ENCODE measurements at places on chromosomes 3 and 15.

DNA sequence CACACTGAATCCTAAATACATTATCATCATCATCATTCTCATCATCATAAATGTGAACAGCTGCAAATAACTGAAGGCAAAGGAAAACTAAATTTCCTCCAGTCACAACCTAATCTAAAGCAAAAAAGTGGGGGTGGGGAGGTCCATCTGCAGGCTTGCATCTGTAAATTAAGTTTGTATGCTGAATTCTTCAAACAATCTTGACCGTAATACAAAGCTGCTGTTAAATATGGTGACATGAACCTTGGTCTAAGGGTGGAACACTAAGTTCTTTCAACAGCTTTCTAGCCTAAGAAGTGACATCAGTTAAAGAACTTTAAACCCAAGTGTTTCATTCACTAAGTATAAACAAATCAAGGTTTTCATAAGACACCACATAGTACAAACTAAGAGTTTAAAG, 4.3 kb downstream of the LRRFIP2 start:
- DNase-seq, result no peak

DNA sequence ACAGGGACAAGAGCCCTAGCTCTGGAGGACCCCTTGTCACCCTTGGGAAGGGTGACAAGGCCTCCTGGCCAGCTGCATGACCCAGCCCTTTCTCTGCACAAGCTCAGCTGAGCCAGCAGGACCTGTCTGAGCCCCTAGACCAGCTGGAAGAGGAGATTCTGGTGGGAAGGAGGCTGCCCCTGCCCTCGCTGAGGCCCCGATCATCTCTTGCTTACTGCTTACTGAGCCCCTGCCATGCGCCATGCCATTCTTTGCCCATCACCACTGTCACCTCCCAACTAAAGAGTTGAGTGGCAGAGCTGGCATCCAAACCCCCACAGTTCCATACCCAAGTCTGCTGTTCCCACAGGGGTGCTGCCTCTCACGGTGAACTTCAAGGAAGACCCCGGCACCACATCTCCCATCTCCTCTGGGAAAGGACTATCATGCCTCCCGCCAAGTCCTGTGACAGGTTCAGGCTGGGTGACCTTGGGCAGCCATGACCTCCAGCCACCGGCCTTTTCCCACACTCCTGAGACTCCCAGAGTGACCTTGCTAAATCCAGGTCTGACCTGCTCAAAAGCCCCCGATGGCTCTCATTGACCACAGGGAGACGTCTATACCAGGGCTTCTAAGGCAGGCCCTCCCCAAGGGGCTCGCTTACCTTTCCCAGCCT, 34.0 kb downstream of the ACSBG1 start:
- no peak for DNase-seq

DNA sequence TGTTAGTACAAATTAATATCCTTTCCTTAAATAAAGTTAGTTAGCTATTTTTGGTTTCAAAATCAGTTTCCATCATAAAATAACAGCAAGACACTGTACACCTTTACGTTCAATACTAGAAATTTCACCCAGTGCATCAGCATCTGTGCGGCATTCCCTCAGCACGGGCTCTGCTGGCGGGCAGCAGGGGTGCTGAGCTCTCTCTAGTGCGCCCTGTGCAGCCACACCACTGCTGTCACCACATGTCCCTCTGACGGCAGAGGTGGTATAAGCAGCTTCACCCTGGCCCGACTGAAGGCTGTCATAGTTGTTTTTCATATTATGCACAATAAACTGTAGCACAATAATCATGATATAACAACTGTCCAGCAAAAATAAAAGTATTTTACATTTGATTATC, 35.4 kb downstream of the FAN1 start:
- DNase-seq, result no peak

DNA sequence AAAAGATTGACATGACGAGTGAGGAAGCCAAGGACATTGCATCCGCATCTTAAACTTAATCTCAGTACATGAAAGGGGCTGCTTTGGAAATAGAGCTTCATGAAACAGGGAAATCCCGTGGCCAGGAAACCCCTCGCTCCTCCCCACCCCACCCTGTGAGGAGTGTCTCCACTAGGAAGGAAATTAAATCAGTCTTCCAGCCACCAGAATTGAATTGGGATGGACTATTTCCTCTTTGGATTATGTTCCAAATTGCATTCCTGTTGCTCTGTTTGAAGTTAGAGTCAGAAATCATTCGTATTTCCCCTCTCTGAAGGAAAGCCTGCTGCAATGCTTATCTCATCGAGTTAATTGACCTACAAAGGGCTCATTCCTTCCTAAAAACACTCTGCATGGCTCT, 35.8 kb downstream of the CLDN11 start:
- no peak for DNase-seq

DNA sequence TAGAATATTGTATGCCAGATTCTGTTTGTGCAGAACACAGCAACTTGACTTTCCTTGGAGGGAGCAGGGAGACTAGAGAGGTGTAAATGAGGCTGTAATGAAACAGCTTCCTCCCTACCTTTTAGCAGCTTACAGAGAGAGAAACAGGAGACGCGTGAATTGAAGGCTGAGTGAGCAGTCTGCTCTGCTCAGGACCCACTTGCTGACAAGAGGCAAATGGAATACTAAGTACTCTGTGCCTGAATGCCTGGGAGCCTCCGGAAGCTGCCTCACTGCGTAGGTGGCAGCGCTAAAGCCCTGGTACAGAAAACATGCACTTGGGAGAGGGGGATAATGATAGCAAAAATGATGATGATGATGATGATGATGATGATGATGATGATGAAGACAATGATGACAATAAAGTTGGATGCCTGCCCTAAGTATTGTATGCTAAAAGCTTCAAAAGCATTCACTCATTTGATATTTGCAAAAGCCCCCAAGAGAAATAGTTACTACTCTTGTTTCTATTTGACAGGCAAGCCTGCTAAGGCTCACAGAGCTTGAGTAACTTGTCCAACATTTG, 548.9 kb downstream of the NTRK3 start:
- no peak for DNase-seq

GRCh38 chr15:77026501-77027110, 31.7 kb downstream of the PSTPIP1 start:
- no peak for DNase-seq

- DNase-seq, result no peak
Measured at GRCh38 chr15:70297465-70298058, 199.8 kb upstream of the TLE3 start.

- no peak for DNase-seq
Measured at GRCh38 chr3:182937293-182938051, 42.9 kb downstream of the DCUN1D1 start.

DNA sequence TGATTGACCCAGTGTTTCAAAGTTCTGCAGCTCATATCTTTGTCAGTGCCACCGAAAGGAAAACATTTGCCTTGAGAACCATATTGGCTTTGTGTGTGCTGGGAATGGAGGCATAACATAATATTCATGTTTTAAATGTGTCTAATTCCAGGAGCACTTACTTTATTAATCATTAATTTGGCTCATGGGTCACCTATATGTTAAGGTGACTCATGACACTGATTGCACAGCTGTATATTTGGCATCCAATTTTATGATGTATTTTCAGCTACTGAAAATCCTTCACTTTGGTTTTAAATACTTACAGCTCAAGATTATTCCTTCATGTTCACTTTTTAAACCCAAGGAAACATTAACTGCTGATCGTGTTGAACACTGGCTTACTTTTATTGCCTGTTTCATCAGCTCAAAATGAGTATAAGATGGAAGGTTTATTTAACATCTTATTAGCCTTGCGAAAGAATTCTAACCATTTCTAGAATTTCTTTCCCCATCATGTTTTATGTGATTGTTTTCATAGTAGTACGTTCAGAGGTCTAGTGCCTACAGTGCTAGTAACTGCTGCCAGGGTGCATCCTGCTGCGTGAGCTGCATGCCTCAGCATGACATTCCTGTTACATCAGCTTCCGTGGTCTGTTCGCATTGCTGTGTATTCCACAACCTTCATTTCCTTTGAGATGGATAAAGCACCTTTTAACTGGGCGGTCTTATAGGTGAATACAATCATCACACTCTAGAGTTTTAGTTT, 63.7 kb downstream of the LRCH3 start:
- peak; percentile 97 for DNase-seq

- no peak for DNase-seq
Measured at GRCh38 chr3:23644099-23644498, 161.7 kb upstream of the UBE2E1 start.
